ENCODE measurements at places on chromosomes 7 and 10. TPM values are rescaled to one million over a fixed set of nuclear protein-coding genes. Genes with fewer than 3 reads are reported as not detected.

DNA sequence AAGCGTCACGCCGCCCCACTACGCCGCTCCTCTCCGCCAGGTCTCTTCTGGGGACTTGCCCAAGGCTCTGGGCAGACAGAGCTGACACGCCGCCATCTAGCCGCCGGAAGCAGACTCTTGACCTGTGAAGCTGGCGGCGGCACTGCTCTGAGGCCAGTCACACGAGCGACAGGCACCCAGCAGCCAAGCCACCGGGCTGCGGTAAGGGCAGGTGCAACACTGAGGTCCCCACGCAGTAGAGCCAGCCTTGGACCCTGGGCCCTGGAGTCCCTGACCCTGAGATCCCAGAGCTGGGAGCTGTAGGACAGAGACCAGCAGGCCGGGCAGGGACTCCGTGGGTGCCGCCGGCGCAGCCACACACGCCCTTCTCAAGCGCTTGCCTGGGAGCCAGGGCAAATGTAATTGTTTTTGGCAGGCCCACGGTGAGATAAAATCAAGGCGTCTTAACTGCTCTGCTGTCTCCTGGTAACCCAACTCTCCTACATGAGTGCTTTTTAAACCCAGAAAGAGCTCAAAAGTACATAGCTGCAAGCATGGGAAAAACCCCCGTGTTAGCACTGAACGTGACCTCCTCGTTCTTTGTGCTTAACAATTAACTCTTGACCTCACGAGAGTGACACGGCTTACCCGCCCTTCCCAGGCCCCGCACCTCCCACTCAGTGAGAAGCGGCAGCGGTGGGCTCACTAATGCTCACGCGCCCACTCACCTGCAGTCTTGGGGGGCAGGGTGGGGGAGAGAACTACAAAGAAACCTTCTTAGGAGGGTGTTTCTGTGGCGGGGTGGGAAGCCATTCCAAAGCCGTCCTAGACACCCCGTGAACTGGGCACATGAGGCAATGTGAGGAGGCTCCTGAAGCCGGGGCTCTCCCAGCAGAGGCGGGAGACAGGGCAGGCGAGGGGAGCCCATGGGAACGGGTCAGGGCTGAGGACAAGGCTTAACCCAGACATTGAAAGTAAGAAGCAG is 8.5 kb downstream of the GPER1 start:
- no peak for DNase-seq

GRCh38 chr7:18087687-18088078 is 60.0 kb upstream of the PRPS1L1 start:
- DNase-seq, result no peak

The ARHGEF5 gene
- total RNA-seq, result 1.0 TPM

GRCh38 chr10:131251146-131251541 is 60.4 kb downstream of the TCERG1L start:
- no peak for DNase-seq

The OR2A25 gene
- total RNA-seq, result not detected

DNA sequence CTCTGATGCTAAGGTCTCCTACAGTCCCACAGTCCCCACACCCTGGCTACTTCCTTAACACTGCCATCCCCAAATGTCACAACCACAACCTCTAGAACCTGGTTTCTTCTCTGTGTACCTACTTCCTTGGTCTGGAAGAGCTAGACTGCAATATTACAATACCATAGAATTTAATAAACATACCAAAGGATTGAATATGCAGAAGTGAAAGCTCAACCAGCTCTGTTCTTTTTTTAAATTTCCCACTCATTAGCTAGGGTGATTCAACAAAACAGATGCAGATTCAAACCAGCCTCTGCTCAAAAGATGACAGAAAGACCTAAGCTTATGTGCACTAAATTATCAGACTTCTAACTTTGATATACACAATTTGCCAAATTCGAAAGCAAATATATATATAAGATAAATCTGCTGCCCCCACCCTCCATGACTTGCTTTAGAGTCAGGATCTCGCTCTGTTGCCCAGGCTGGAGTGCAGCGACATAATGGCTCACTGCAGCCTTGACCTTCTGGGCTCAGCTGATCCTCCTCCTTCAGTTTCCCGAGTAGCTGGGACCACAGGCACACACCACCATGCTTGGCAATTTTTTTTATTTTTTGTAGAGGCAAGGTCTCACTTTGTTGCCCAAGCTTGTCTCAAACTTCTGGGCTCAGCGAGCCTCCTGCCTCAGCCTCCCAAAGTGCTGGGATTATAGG is 212.6 kb downstream of the CHCHD3 start:
- DNase-seq, result no peak

GRCh38 chr10:115665549-115665948 is 572.4 kb downstream of the ATRNL1 start:
- DNase-seq, result peak; percentile 22

GRCh38 chr10:124657806-124658205 is 86.4 kb downstream of the FAM53B start:
- DNase-seq, result no peak

The FAM25A gene
- total RNA-seq, result not detected

The ICA1 gene
- 1.3 TPM for total RNA-seq

DNA sequence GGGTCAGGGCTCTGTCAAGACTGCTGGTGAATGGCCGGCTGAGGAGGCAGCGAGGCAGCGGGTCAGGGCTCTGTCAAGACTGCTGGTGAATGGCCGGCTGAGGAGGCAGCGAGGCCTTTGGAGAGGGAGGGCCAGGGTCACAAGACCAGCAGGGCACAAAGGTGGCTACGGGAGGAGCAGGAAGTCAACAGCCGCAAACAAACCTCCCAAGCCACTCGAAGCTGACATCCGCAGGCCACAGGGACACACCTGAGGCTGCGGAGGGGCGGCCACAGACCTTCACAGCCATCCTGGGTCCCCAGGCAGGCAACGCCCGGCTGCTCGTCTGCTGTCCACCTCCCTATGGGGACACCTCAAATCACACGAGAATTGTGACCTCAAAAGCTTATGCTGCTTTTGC is 8.9 kb upstream of the GPER1 start:
- no peak for DNase-seq

DNA sequence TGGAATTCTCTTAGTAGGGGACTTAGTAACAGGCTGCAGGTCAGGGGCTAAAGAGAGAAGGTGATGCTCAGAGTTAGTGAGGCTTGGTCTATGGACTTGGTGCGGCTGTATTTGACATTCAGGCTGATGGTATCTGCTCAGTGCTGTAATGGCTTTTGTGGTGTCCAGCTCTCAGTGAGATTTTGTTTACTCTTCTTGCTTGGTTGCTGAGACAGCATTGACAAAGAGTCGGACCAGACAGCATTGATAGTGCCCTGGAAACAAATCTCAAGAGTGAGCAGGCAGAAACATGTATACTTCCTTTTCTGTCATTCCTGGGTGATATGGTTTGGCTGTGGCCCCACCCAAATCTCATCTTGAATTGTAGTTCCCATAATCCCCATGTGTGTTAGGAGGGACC is 202.0 kb downstream of the STK31 start:
- no peak for DNase-seq

DNA sequence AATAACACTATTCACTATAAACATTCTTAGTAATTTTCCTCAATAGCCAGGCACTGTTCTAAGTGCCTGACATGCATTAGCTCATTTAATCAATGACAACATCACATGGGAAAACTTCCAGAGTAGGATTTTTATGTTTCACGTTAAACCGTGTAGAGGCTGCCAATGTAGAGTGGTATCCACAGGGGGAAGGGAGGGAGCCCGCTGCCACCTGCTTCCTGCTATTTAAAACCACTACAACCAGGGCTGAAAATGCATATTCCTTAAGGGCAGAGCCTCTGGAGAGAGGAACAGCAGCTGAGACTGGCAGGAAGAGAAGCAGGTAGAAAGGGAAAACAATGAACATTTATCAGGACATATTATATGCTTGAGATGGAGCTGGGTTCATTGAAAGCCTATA is 684.3 kb upstream of the AUTS2 start:
- no peak for DNase-seq

- DNase-seq, result no peak
Measured at GRCh38 chr7:27532314-27532713, 130.4 kb downstream of the HIBADH start.

DNA sequence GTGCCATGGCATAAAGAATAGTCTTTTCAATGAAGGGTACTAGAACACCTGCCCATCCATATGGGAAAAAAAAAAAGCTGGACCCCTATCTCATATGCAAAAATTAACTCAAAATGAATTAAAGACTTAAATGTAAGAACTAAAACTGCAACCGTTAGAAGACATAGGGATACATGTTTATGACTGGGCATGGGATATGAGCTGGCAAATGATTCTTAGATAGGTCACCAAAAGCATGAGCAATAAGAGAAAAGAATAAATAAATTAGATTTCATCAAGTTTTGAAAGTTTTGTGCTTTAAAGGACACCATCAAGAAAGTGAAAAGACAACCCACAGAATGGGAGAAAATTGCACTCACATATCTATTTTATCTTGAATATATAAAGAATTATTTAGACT is 222.0 kb downstream of the ADK start:
- no peak for DNase-seq

GRCh38 chr10:128914681-128915080 is 552.4 kb upstream of the MGMT start:
- no peak for DNase-seq

DNA sequence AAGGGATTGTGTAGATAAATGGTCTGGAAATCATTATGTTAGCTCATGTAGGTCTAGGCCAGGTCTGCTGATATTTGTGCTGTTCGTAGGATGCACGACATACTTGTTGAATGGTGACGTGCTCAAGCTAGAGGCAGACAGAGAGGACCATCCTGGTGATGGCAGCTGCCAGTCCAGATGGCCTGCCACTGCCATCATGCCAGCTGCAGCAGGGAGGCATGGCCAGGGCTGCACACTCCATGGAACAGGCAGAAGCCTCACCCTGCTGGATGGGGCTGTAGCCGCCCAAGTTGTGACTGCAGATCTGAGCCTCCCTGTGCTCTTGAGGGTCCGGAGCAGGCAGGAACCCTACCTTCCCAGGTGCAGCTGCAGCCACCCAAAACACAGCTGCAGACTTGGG is 80.3 kb downstream of the SPDYE5 start:
- DNase-seq, result no peak

DNA sequence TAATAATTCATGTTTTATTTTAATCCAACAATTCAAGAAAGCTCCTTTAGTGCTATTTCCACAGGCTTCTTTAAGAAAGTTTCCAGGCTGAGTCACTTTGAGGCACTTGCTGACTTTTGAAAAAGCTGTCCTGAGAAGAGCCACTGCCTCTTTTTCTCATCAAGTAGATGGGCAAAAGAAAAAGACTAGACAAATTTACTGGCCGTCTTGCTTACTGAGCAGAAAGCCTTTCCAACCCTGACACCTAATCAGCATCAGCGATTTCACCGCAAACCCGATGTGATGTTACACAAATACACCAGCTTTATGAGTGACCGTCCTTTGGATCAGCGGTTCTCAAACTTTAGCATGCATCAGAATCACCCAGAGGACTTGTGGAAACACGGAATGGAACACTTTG is 24.3 kb downstream of the CTTNBP2 start:
- no peak for DNase-seq

- DNase-seq, result no peak
Measured at GRCh38 chr7:36283711-36284130, 105.9 kb upstream of the ANLN start.

DNA sequence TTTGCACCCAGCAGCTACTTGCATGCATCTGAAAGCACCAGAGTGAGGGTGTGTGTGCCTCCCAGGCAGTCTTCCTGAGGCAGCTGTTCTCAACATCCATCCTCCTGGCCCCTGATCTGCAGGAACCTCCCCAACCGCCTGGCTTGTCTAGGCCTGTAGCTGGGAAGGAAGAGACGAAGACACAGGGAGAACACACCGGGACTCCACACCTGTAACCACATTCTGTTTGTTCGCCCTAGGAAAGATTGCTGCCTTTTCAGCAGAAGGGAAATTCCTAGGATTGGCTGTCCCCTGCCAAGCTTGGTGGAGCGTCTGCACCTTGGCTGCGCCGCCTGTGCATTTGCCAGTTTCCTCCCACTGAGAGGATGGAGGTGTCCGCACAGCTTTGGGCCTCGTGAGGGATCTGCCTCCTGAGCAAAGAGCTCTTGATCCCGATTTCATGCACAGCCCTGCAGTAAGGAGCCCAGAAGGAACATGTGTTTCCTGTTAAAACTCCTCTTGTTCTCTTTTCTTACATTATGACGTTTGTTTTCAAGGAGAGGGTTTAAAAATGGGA is 154.6 kb downstream of the TPST1 start:
- no peak for DNase-seq

The TUBAL3 gene
- total RNA-seq, result not detected

- no peak for DNase-seq
Measured at GRCh38 chr10:25078658-25079431, 62.4 kb downstream of the THNSL1 start.

DNA sequence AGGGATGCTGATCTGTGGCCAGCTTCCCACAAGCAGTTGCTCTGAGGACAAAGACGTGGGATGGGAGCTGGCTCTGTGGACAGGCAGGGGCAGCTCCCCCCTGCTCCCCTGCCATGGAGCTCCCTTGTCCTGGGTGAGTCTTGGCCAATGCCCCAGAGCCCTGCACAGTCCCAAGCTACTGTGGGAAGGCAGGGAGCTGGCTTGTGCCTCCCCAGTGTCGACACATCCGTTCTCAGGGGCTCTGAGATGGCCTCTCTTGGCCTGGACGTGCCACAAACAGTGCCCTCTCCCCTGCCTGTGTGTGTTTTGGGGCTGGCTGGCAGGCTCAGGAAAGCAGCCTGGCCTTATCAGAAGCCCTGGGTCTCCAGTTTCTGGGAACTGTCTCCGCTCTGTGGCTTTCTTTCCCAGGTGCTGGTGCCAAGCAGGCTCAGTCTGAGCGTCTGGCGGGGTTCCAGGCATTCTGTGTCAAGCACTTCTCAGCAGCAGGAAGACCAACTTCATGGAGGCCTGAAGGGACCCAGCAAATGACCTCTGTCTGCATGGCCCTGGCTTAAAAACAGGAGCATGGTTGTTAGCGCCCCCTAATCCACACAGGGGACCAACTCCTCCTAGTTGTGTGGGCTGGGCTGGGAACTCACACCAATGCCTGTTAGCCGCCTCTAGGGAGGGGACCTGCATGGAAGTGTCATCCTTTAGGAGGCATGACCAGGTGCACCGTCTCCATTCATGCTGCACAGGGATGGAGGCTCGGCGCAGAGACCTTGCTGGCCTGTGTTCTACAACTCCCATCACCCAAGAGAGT is 375.2 kb downstream of the RPS24 start:
- peak; percentile 32 for DNase-seq

GRCh38 chr7:27147199-27148030 is at the start of gene HOXA6:
HOXA6 (minus strand) TSS chr7:27147774; CDS start chr7:27147749, 25 bp downstream.
- DNase-seq, result no peak

The MMD2 gene
- total RNA-seq, result not detected

DNA sequence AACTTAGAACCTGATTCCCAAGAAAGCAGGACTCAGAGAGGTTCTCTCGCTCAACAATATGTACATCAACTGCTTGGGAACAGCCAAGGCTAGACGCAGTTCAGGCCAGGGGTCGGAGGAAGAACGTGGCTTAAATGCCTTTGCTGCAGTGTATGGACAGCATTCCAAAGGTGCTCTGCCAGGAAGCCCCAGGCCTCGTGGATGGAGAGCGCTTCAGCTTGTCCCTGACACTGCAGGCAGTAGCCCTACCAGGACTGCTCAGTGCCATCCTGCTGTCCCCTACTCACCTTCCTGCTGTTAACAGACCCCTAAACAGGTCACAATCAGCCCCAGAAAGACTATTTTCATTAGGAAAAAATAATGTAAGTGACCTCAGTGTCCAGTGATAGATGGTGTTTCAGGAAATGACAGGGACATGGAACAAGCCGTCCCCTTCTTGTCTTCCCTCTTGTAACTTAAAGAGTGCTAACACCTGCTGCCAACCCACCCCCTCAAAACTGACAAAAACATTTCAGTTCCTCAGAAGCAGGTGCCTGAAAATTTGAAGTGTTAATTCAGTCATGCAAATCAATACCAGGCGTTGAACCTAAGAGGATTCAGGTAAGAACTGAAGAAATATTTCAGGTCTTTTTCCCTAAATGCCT is 16.5 kb downstream of the CREB3L2 start:
- no peak for DNase-seq

Measured in HT1080 (cell line).